ENCODE measurements at places on chromosomes 5 and 9. TPM values are rescaled to one million over a fixed set of nuclear protein-coding genes. Genes with fewer than 3 reads are reported as not detected.

TEX48 gene
- polyA plus RNA-seq, result not detected

OTULINL gene
- 22.2 TPM for polyA plus RNA-seq

DBN1 gene
- 275 TPM for polyA plus RNA-seq

FCHSD1 gene
- polyA plus RNA-seq, result 4.0 TPM

PCDHB14 gene
- 1.8 TPM for polyA plus RNA-seq

GOLGA2 gene
- 78.8 TPM for polyA plus RNA-seq

TRIM7 gene
- polyA plus RNA-seq, result 0.22 TPM

WDR38 gene
- polyA plus RNA-seq, result not detected

TRAF1 gene
- 1.9 TPM for polyA plus RNA-seq

MCIDAS gene
- polyA plus RNA-seq, result 1.4 TPM

GARIN3 gene
- polyA plus RNA-seq, result not detected

KIF12 gene
- polyA plus RNA-seq, result not detected

FBP1 gene
- polyA plus RNA-seq, result 34.7 TPM

AFAP1L1 gene
- 6.2 TPM for polyA plus RNA-seq

ANKRD31 gene
- polyA plus RNA-seq, result not detected

RFESD gene
- polyA plus RNA-seq, result 4.2 TPM

GEMIN5 gene
- polyA plus RNA-seq, result 9.3 TPM

HK3 gene
- 0.17 TPM for polyA plus RNA-seq

FOXD4L6 gene
- 0.51 TPM for polyA plus RNA-seq

OCLN gene
- 4.2 TPM for polyA plus RNA-seq

BTNL8 gene
- 0.42 TPM for polyA plus RNA-seq

RANBP17 gene
- 2.2 TPM for polyA plus RNA-seq

TEK gene
- 3.3 TPM for polyA plus RNA-seq

SLC23A1 gene
- not detected for polyA plus RNA-seq

CFAP77 gene
- polyA plus RNA-seq, result 15.2 TPM

TAF11L5 gene
- not detected for polyA plus RNA-seq

SMIM33 gene
- not detected for polyA plus RNA-seq

CKMT2 gene
- 5.3 TPM for polyA plus RNA-seq

PCDHGA5 gene
- polyA plus RNA-seq, result 1.0 TPM

CETN3 gene
- polyA plus RNA-seq, result 25.4 TPM

MARCOL gene
- polyA plus RNA-seq, result not detected

LCN9 gene
- polyA plus RNA-seq, result not detected

TPPP gene
- polyA plus RNA-seq, result 110 TPM

ORM2 gene
- polyA plus RNA-seq, result 0.49 TPM

MGAT1 gene
- polyA plus RNA-seq, result 48.6 TPM

CAMK2A gene
- polyA plus RNA-seq, result 116 TPM

IL9 gene
- polyA plus RNA-seq, result not detected

GFRA3 gene
- polyA plus RNA-seq, result 2.0 TPM

DAPK1 gene
- polyA plus RNA-seq, result 2.8 TPM

PCDHB3 gene
- polyA plus RNA-seq, result 1.0 TPM

TMEM252 gene
- not detected for polyA plus RNA-seq
